Adrenal gland (tissue), 19 donors: ENCODE measurements at places on chromosomes 6 and 20.

- no peak for DNase-seq
These were observed 274.8 kb downstream of the LRFN2 start for GRCh38 chr6:40312213-40313015.

DNA sequence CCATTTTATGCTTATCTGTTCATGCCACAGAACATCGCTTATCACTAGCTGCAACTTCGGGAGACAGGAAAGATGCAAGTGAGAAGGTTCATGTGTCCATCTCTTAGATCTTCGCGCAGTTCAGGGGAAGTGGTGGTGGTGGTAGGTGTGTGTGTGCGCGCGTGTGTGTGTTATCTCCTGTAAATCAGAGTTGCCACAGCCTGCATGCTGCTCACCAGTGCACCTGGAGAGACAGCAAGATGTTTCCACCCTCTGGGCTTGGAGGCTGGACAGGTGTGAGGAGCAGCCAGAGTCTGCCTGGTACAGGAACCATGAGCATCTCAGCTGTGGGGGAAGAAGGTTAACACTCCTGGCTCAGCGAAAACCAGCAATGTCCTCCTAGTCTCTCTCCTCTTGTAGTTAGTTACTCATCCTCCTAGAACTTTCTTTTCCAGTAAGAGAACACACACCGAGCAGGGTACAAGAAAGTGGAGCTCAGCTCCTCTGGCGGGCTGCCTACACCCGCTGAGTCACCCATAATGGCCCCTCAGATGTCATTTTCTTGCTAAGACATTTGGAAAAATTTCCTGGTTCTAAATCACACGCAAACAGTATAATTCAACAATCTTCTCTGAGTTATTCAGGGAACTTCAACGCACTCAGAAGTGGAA is 5.1 kb upstream of the TUBB1 start:
- peak; percentile 42 for DNase-seq

GRCh38 chr6:169558774-169559441 is 142.9 kb downstream of the WDR27 start:
- no peak for DNase-seq

- no peak for DNase-seq
These were observed 71.2 kb upstream of the ZMYND8 start for GRCh38 chr20:47427746-47428145.

DNA sequence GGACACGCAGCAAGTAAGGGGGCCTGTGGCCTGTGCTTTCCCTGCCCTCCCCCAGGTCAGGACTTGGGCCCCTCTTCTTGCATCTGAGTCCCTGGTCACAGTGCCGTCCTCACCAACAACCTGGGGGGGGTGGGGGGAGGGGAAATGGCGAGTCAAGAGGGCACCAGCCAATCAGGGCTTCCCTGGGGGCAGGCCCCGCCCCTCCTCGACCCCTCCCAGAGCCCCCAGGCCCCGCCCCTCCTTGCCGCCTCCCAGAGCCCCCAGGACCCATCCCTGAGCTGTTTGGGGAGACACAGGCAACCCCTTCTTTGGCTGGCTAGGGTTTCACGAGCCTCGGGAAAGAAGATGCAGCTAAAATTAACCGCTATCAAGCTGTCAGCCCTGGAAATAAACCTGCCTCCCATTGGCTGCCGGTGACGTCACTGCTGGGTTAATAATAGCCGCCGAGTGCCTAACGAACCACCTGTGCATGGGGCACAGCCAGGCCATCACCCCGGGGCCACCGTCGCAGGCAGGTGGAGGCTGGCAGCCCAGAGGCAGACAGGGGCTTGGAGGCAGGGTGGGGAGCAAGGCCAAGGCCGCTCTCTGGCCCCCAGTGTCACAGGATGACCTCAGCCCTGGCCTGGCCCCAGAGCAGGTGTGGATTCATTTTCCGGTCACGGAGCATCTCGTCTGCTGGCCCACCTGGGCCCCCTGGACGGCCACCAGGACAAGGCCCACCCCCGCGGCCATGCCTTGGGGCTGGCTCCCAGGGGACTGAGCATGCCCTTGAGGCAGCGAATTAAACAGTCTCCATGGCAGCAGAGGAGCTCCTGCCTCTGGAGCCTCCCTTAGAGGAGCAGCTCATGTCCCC is 3.2 kb upstream of the EEF1A2 start:
- DNase-seq = peak; percentile 32

DNA sequence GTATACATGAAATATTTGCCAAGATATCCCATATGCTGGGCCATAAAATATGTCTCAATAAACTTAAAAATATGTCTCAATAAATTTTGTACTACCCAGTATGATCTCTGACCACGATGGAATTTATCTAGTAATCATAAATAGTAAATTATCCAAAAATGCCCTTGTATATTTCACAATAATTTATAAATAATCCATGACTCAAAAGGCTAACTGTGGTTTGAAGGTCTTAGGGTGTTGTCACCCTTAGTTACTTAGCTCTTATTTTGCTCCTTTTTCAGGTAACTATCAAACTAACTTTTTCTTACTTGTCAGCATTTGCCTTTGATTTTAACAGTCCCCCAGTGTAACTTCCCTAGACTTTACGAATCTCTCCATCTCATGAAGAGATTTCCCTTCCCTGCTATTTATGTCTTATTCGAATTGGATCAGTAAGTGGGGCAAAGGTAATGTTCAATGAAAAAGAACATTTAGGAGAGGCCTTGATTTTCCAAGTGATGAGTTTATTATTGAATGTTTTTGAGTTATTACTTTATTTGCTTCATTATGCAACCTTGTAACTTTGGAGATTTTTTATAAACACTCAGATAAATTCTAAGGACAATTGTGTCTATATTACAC is 109.0 kb upstream of the THBS2 start:
- no peak for DNase-seq

- DNase-seq = no peak
These were observed 238.7 kb upstream of the SOX4 start for GRCh38 chr6:21354805-21355238.

- DNase-seq = no peak
These were observed 22.7 kb upstream of the NUP153 start for GRCh38 chr6:17729223-17730077.

DNA sequence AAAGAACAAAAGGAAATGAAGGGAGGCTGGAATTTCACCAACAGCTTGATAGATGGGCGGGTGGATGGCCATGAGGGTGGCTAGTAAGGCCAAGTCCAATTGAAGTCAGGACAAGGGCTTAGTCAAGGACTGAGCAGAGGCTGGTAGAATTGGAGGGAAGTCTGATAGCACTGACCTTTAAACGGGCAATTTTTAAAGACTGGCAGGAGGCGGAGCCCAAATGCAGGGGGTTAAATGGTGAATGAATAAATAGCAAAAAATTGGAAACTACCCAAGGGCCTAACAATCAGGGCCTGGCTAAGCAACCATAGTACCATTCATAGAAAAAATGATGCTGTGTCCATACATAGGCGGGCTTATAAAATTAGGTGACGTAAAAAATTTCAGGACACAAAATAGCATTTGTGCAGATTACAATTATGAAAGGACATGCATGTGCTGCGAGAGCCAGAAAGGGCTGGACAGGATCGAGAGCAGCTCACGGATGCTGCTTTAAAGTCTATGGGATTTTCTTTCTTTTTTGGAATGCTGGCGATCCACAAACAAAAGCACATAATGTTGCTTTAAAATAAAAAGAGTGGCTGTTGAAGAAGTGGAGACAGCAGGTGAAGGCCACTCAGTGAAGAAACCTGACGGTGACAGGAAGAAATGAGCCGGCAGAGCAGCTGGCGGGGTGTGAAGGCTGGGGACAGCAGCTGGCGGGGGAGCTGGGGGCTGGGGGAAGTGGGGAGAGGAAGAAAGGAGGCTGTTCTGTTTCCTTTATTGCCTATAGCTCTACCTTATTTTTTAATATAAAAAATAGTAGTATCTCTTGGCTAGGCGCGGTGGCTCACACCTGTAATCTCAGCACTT is 42.8 kb upstream of the TAF8 start:
- DNase-seq = peak; percentile 55

DNA sequence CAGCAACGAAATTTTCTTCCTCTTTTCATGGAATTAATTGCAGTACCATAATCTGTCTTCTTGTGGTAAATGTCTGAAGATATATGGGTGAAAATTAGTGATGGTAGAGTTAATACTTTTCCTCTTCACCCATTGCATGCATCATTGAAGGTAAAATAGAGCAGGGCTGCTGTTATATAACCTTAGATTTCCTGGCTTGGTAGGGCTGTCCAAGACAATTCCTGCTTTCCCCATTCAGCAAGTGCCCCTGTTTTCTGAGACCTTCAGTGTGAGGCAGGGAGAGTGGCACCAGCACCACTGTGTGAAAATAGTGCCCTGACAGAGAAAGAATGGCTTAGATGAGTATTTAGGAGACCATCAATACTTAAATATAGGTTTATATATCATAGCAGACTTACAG is 202.0 kb downstream of the ZFAND3 start:
- DNase-seq = no peak

- no peak for DNase-seq
These were observed 286.7 kb upstream of the SPTLC3 start for GRCh38 chr20:12722091-12722490.

DNA sequence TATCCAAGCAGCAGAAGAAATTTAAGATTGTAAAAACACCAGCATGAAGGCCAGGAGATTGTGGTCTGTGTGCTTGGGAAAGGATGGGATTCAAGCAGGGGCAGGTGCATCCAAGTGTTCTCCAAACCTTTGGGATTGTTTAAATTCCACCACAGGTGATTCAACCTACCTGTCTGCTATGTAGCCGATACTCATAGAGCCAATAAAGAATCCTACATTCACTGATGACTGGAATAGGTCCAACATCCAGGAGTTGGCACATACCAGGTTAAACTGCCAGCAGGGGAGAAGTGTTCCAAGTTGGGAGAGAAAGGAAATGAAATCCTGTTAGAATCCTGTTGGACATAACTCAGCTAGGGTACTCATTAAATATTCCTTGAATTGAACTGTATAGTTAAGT is 2.2 kb downstream of the SLC22A2 start:
- no peak for DNase-seq

- DNase-seq = peak; percentile 42
These were observed 148.1 kb downstream of the CEBPB start for GRCh38 chr20:50338479-50339391.

GRCh38 chr6:67184405-67184804 is 1450.7 kb upstream of the ADGRB3 start:
- DNase-seq = no peak

- no peak for DNase-seq
These were observed 330 bp downstream of the CGA start for GRCh38 chr6:87094576-87094975.

- DNase-seq = no peak
These were observed 34.2 kb downstream of the PROKR2 start for GRCh38 chr20:5282561-5282960.

DNA sequence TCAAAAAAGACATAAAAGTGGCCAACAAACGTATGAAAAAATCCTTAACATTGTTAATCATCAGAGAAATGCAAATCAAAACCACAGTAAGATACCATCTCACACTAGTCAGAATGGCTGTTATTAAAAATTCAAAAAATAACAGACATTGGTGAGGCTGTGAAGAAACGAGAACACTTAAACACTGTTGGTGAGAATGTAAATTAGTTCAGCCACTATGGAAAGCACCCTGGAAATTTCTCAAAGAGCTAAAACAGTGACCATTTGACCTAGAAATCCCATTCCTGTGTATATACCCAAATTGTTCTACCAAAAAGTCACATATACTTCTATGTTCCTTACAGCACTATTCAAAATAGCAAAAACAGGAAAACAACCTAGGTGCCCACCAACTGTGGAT is 24.9 kb upstream of the NT5E start:
- no peak for DNase-seq

- no peak for DNase-seq
These were observed 82.1 kb upstream of the F13A1 start for GRCh38 chr6:6402591-6402990.
